Aorta (tissue), 5 donors: ENCODE measurements at places on chromosomes 2 and 18. TPM values are rescaled to one million over a fixed set of nuclear protein-coding genes. Genes with fewer than 3 reads are reported as not detected.
A peak's percentile ranks its signal among the peaks of the same experiment; 100 is the strongest.

DNA sequence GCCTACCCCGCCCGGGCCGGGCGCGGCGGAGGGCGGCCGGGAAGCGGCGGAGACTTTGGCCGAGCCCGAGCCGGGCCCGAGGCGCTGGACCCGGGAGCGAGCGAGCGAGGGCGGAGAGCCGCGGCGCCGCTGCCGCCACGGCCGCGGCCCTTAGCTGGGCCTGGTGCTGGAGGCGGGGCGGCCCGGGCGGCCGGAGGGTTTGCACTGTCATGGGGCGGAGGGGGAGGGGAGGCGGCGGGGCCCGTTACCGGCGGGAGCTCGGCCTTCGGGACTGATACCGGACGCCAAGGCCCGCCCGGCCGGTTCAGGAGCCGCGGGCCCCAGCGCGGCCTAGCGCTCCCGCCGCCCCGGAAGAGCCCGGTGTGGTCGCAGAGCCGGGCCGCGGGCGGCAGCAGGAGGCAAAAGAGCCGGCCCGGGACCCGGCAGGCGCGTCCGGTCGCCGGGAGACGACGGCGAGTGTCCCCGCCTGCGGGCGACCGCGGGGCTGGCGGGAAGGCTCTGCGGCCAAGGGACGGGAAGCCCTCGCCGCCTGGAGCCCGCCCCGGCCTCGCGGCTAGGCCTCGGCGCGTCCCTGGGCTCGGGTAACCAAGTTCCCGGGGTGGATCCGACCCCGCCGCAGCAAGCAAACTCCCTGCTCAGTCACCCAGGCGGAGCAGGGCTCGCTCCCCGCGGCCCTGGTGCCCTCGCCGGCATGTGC lies 697 bp downstream of the KCMF1 start:
- peak; percentile 69 for DNase-seq

- DNase-seq = no peak
Measured at GRCh38 chr18:6058941-6059340, 163.6 kb upstream of the TMEM200C start.

DNA sequence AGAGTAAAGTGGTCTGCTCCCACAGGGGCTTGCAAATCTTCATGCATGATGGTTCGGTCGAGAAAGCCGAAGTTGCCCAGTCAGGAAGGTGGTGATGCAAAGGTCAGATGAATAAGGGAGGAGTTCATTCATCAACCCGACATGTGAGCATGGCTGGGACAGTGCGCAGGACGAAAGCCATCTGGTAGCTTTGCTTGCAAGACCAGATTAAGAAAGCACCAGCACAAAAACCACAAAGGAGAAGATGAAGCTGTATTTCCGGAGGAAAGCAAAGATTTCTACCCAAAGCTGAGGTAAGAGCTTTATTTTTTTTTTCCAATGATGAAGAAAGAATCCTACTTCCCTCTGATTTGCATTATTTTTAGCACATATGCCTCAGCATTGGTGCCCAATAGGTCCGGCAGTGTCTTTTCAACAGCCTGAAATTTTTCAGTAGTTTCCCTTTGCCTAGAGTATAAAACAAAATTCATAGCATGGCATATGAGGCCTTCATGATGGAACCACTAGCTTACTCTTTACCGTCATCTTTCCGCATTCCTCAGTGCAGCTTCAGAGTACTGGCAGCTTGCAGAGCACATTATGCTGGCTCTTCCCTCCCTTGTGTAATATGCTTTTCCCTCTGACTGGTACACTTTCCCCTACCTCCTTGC lies 112.0 kb upstream of the THOC1 start:
- DNase-seq = no peak

DNA sequence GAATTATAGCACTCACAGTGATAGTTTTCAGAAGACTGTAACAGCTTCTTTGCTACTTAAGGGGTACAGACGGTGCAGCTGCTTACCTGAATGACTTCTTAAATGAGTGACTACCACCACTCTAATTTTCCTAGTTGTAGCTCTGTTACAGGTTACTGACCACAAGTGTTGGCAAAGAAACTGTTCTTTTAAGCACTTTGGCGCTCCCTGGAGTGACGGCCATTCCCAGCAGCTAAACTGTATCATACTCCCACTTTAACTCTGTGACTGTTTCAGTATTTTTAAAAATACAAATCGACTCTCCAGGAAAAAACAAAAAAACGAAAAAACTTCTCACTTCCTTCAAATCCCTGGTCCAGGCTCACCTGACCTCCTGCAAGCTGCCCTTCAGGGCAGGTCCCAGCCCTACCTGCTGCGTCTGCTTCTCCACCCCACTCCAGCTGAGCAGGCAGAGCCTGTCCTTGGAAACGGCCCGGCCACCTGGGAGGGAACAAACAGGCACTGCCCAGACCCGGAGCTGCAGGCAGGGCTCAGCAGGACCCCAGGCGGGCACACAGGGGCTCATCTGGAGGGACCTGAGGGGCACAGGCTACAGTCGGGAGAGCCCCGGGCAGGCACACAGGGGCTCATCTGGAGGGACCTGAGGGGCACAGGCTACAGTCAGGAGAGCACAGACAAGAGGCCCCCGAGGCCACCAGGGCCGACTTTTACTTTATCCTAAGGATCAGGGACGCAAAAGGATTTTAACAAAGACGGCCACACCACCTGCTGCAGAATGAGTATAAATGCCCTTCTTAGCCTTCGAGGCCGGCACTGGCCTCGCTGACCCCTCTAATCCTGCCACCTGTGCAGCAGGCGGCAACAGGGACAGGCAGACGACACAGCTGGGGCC lies 24.5 kb downstream of the SLC66A2 start:
- peak; percentile 75 for DNase-seq

GRCh38 chr2:37549598-37549997 lies 121.8 kb downstream of the CDC42EP3 start:
- no peak for DNase-seq

DNA sequence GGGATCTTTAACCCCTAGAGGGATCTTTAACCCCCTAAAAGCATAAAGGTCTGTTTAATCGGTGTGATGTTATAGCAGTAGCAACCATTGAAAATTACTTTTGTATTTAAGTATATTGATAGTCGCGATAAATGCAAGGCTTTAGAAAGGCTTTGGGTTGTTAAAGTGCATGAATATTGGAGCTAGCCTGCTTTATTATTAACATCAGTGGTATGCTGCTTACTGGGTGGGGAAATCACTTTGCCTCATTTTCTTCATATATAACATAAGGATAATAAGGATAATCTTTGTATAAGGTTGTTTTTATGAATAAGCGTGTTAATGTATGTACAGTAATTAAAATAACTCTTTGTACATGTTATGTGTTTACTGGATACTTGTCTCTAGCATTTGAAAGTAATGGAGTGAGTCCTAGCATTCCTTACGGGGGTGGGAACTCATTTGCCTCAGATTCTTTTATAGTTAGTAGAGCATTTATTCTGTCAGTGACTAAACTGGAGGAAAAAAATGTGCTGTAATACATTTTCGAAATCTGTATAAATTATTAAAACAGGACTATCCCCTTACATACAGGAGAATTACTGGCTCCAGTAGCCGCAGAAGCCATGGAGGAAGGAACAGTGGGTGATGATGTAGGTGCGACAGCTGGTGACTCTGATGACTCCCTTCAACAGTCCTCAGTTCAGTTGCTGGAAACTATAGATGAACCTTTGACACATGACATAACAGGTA lies 122.2 kb downstream of the BIRC6 start:
- no peak for DNase-seq

DNA sequence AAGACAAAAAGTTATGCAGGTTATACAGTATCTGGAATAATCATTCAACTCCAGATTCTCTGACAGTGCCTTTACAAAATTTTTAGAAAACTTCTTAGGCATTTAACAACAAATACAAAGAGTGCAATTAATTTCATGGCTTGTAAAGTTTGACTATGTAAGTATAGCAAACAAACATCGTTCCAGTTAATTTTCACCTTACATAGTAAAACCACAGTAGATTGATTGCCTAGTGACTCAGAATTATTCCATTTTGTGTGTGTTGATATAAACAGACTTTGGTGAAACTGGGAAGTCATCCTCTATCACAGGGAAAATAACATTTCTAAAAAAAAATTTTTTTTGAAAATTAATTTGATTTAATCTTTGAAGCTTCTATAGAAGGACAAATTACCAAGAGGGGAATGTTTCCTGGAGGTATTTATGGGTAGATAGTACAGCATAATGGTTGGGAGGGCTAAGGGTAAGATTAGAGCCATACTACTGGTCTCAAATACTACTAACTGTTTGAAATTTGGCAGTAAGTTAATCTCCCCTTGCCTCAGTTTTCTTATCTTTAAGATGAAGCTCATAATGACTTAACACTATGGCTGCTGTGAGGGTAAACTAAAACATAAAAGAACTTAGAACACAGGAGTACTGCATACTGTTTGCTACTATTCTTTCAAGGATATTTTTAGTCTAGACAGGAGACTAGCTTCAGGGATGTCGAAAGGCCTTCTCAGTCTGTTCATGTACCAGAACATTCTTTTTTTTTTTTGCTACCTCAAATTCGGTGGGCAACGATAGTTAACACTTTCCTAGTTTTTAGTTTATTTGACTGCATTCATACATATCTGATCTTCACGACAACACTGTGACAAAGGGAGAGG lies 19.6 kb downstream of the NDUFAF7 start:
- no peak for DNase-seq

DNA sequence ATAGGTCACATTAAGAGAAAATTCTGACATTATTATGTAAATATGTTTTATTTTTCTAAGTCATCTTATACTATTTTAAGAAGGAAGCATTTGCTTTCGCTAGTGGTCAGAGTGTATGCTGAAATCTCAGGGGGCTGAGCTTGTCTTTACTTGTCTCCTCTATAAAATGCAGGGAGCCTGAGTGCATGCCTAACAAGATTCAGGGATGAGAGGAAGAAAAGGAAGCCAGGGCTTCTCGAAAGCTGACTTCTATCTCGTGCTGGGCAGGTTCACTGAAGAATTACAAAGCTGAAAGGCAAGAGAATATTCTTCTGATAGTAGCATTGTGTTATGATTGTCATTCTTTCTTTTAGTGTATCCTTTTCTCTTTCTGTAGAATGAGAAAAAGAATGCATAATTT lies 467.4 kb downstream of the SOX11 start:
- DNase-seq = no peak

GRCh38 chr2:222915092-222915957 lies 54.5 kb downstream of the ACSL3 start:
- no peak for DNase-seq

Gene NEURL3
- total RNA-seq = 0.33 TPM

DNA sequence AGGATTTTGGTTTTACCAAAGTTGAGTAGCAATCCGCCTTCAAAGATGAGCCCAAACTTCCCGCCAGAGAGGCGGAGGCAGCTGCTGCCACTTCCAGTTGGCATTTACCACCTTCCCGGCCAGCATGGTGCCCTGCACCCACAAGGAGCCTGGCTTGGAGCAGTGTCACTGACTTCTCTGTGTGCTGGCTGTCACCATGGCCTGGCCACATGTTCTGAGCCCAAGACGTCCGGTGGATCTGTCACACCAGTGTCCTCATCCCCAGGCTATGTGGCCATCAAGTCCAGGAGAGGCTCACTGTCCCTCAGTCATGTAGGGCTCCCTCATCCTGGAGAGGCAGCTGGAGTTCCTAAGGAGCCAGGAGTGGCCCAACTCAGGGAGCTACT lies 100.6 kb downstream of the ACKR3 start:
- no peak for DNase-seq

DNA sequence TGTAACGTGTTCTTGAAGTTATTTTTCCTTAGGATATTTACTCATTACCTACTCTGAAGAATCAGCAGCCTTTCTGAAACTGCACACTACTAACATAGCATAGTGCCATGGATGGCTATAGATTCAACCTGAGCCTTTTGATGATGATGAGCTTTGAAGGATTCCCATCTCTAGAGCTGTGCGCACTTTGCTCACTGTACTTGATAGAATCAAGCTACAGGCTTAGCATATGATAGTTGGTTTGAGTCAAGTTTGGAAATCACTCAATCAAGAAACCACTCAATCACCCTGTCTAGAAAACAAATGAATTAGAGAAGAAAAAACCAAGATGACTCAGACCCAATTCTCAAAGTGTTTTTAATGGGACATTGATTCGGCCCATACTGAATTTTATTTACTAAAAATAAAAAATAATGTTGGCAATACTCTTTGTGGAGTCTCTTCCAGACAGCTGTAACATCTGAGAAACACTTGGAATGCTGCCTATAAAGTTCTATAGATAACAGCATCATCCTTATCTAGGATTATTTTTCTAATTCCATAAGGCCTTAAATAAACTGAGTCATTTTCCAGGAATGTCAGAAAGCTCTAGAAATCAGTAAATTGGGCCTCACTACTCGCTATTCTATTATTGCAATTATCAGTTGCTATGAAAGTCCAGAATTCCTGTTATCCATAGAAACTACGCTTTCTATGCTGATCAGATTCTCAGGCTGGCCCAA lies 259.0 kb upstream of the ERBB4 start:
- no peak for DNase-seq

Gene HOXD8
- 11.5 TPM for total RNA-seq

DNA sequence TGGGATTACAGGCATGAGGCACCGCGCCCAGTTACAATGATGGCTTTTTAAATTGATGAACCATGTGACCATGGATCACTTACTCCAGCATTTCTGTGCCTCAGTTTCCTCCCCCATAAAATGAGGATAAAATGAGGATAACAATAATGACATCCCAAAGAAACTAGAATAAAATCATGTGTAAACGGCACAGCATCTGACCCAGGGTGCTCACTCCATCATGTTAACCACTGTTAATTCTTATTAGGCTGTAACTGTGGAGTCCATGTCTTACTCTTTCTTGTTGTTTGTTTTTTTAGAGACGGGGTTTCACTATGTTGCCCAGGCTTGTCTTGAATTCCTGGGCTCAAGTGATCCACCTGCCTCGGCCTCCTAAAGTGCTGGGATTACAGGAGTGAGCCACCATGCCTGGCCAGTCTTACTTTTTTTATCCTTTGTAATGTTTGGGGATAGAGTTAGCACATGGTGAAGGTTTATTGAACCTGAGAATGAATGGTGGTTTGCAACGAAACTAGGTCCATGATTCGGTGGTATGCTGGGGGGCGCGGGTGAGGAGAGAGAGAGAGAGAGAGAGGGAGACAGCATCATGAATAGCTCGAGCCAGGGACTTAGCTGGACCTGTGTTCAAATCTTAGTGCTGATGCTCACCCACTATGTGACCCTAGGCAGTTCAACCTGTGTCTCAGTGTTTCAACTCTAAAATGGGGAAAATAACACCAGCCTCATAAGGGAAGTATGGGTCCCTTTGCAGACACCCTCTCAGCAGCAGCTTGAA lies 52.3 kb downstream of the MYCN start:
- DNase-seq = no peak

- DNase-seq = peak; percentile 52
Measured at GRCh38 chr2:55809875-55810621, 113.5 kb downstream of the EFEMP1 start.

DNA sequence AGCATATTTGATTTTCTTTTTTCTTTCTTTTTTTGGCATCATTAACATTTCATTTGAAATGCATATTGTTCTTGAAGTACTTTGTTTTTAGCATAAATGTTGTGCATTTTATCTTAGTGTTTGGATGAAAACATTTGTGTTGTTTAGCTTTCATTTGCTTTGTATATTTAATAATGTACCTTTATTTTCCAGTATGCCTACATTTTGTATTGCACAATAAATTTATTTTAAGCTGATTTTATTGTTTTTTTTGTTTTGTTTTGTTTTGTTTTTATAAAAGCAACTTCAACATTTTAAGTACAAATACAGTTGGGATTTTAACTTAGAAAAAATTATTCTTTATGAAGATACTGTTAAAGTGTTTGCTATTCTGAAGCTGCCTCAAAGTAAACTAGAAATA lies 54.4 kb downstream of the GLS start:
- no peak for DNase-seq

GRCh38 chr18:12726331-12726730 lies 23.5 kb downstream of the PSMG2 start:
- no peak for DNase-seq

Gene C2orf66
- total RNA-seq = 0.30 TPM
